ENCODE measurements at places on chromosomes 4 and X.
A peak's percentile ranks its signal among the peaks of the same experiment; 100 is the strongest.

DNA sequence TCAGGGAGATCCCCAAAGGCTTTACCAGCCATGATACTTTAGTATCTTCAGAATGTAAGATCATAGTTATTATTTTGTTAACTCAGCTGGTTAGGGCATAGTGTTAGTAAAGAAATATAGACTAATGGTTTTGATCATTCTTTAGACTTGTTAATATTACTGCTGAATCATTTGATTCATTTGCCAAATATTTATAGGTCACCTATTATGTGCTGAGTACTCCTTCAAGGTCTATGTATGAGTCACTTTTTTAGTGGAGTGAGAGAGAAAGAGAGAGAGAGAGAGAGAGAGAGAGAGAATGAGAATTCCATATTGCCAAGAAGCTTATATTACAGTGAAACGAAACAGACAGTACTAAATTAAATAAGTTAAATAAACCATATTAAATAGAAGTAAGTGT lies 110.3 kb downstream of the UBE2NL start:
- no peak for DNase-seq

GRCh38 chr4:60241866-60242265 lies 958.3 kb upstream of the ADGRL3 start:
- DNase-seq: no peak

GRCh38 chr4:15163284-15163645 lies 161.0 kb downstream of the CPEB2 start:
- DNase-seq: no peak

DNA sequence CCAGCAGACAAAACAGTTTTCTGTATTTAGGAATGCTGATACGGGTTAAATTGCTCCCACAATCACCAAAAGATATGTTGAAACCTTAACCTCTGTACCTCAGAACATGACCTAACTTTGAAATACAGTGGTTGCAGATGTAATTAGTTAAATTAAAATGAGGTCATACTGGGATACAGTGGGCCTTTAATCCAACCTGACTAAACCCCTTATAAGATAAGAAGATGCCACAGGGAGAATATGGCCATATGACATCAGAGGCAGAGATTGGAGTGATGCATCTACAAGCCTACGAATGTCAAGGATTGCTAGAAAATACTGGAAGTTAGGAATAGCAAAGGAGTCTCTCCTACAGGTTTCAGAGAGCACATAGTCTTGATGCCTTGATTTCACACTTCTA lies 32.1 kb upstream of the PARM1 start:
- DNase-seq: no peak

- DNase-seq: no peak
These were observed 134.4 kb upstream of the VEGFC start for GRCh38 chr4:176927117-176927516.

- DNase-seq: peak; percentile 74
These were observed 4.9 kb upstream of the ARAF start for GRCh38 chrX:47556045-47556623.

GRCh38 chrX:37825215-37825842 lies 22.0 kb downstream of the DYNLT3 start:
- no peak for DNase-seq

Measured in Panc1 (cell line).